ENCODE measurements at places on chromosomes 5 and 9.

GRCh38 chr5:125042261-125042890 is 295.9 kb upstream of the ZNF608 start:
- no peak for DNase-seq

DNA sequence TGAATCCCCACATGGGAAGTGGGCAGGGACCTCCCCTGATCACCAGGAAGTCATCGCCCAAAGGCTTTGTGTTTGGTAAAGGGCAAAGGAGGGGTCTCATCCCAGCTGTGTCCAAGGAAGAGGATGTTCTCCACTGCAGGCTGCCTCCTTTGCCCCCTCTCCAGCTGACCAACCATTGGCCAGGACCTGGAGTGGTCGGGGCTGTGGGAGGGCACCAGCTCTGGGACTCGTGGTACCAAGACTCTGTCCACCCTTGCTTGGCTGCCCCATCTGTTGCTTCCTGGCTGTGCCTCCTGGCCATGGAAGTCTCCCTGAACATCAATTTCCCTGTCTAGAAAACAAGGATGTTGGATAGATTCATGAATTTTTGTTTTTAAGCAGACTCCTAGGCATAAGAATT is 34.1 kb downstream of the COL15A1 start:
- DNase-seq: no peak

DNA sequence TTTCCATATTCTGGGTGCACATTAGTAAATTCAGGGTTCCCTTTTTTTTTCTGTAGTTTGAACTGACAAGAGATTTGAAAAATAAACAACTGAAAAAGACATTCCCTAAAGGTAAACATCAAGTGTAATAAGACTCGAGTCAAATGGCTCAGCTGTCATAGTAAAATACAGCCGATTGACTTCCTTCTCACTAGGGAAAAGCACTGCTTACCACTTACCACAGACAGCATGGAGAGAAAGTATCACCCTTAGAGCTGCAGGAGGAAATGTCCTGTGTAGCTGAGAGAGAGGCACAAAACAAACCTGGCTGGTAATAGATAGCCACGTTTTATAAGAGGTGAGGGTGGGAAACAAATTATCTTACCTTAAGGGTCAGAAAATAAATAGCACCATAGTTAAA is 12.1 kb upstream of the DMAC1 start:
- no peak for DNase-seq

DNA sequence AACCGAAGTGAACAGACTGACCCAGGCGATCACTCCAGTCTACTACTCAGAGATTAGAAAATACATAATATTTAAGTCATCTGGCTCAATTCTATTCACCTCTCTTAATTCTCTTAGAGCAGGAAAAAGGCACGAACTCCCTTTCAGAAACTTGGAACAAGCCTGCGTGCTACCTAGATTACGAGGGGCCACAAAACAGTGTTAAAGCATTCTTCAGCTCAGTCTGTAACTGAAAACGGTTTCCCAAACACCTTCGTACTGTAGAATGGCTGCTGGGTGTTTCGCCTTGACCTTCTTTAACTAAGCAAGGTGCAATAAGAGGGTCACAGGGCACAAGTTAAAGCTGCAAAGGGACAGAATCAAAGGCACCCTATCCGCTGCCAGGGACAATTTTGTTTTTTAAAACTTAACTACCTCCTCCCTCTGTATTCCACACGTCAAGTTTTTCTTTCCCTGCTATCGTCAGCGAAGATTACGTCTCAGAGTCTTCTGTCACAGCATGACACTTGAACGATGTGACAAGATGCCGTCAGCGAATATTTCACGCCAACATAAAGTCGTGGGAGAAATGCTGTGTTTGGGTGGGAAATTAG is 687 bp downstream of the LYSMD3 start:
- no peak for DNase-seq

DNA sequence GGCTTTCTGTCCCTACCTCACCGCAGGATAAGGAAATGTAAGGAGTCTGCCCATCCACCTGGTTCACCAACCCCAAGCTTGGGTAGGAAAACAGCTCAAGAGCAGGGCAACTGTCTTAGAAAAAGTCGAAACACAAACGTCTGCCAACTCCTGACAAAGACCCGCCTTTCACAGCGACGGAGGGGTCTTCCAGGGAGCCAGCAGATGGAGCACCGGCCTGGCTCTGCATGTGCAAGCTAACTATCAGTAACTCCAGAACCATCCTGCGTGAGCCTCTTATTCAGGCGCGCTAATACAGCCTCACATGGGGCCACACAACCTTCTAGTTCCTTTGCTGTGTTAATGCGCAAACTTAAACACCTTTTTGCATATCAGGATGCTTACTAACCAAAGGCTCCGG is 26.9 kb downstream of the CAMSAP1 start:
- no peak for DNase-seq

DNA sequence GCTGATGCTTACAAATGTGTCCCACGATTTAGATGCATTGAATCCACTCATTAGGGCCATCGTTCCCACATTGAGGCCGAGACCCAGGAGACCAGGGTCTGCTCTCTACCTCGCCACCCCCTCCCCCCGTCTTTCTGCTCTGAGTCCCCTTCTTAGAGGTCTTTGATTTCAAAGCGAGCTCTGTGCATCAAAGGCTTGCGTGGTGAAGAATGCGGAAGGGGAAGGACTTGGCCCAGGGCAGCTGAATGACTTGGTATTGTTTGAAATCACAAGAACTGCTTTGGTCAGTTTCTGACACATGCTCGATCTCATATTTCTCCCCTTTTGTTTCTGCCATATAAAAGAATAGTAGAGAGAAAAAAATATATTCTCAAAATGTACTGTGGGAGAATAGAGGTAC is 78.3 kb upstream of the IRX1 start:
- no peak for DNase-seq

- no peak for DNase-seq
Observed at GRCh38 chr5:2741956-2742355, 9.5 kb downstream of the IRX2 start.
